ENCODE measurements at places on chromosomes 11 and 22. TPM values are rescaled to one million over a fixed set of nuclear protein-coding genes. Genes with fewer than 3 reads are reported as not detected.

GRM5 gene
- 0.05 TPM for total RNA-seq

KRTAP5-2 gene
- total RNA-seq, result not detected

MGAT3 gene
- 1.6 TPM for total RNA-seq

DNA sequence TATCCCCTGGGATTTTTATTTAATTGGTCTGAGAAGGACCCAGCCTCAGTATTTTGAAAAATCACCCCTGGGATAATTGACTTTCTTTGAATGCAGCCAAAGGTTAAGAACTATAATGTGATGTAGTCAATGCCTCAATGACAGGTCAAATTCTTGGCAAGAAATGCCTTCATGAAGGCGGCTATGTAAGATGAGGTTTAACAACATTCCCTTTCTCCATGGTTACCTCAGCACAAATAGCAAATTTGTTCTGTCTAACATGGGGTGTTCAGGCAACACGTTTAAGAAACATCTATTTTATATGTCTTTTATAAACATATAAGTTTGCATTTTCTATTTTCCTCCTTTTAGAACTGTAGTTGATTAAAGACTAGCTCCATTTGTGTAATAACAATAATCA, 5.3 kb downstream of the SLN start:
- DNase-seq, result no peak

GRCh38 chr11:62427630-62428233, 8.9 kb downstream of the SCGB1A1 start:
- no peak for DNase-seq

DNA sequence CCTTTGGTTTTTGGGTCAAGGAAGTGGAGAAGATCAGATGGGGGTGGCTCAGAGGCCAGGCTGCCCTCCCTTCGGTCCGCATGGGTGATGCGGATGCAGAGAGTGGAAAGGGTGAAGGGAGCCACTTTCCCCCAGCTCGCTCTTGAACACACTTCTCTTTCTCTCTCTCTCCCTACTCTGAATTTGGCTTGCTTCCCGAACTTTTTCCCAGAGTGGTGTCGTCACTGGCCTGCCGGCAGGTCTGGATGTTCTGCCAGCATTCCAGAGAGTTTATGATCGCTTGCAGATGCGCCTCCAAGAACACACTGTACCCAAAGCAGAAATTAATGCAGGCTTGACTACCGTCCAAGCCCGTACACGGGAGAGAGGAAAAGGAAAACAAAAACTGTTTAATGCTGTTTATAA, 103.2 kb downstream of the ZBTB16 start:
- DNase-seq, result no peak

DNA sequence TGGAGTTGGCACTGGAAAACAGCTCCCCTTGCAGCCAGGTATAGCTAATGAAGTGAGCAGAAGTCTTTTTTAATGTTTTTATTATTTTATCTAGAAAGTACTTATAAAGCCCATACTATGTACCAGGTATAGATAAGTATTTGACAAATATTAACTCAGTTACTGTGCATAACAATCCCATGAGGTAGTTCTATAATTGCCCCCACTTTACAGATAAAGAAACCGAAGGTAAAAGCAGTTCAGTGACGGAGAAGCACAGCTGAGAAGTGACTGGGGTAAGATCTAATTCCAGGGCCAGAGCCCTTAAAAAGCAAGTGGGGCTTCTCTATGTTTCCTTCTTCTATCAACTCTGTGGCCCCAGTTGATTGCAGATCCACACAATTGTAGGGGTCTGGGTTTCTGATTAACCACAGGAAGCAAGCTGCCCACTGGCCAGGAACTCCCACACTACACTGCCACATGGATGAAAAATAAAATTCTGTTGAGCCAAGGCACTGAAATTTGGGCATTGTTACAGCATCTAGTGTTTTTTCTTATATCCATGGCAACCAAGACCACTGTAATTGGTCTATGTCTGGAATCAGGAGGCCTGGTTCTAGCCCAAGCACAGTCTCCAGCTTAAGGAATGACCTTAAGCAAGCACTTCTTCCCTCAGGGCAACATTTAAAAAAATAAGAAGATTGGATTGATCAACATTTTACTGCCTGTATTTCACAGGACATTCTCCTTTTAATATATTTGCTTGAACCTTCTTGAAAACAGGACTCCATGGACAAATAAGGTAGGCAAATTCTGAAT, 55.3 kb upstream of the TEAD1 start:
- DNase-seq, result no peak

DNA sequence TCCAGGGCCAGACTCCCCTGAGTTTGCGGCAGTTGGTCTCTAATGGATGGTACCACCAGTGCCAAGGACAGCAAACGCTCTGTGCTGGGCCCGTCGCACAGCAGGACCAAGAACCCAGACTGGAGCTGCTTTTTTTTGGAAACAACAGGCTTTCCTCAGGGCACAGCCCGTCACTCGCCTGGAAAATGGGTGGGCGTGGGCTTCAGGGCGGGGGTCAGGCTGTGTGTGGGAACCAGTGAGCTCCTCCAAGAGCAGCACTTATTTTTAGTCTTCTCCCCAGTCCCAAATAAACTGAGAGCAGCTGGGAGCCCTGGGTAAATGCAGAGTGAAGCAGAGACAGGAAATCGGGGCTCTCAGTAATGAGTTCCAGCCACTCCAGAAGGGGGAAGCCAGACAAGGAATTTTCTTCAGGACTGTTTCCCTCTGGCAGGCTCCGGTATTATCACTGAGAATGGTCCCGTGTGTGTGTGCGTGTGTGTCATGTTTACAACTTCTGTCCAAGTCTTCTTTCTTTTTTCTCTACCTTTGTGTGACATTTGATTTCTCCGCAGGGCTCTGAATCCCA, 63.0 kb downstream of the PPFIBP2 start:
- DNase-seq, result no peak

DNA sequence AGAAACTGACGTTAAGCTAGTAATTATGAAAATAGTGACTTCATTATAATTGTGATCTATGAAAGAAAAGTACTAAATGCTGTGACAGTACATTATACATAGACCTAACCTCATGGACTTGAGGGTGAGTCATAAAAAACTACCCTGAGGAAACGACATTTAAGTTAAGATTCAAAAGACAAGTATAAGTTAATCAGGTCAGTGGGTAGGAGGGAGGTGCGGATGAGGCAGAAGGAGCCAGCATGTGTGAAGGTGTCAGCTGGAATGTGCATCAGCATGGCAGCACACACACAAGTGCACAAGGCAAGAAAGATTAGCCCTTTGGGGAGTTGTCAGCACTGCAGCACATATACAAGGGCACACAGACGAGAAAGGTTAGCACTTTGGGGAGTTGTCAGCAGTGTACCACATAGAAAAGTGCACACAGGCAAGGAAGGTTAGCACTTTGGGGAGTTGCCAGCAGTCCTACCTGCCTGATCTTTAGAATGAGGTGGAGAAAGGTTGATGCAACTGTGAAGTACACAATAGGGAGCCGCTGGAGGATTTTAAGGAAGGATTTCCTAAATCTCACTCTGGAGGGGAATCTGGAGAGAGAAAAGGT, 31.6 kb upstream of the CAVIN3 start:
- DNase-seq, result no peak

DNA sequence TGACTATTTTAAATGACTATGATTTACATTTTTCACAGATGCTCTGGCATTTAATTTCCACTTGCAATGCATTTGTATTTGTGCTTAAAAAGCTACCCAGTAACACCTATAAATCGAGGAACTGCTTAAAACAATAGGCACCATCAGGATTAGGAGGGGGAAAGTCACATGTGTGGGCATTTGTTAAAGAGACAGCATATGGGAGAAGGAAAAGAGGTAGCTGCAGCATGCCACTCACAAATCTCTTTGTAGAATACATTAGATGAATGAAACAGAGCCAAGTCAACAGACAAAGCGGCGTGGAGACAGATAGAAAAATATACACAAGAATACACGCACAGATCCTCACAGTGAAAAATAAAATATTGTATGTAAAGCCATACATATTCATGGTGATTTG, 228.0 kb downstream of the CADM1 start:
- no peak for DNase-seq

Measured in thymus (tissue), 14 donors.